ENCODE measurements at places on chromosomes 12 and 14. TPM values are rescaled to one million over a fixed set of nuclear protein-coding genes. Genes with fewer than 3 reads are reported as not detected.

DNA sequence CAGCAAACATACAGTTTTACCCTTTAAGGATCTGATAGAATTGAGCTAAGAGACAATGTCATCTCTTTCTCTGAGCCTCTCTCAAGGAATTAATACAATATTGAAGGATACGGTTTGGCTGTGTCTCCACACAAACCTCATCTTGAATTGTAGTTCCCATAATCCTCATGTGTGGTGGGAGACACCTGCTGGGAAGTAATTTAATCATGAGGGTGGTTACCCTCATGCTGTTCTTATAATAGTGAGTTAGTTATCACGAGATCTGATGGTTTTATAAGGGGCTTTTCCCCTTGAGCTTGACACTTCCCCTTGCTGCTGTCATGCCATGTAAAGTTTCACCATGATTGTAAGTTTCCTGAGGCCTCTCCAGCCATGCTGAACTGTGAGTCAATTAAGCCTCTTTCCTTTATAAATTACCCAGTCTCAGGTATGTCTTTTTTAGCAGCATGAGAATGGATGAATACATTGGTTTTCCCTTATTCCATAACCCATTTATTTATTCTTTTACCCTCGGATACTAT, 47.6 kb downstream of the TMEM30B start:
- no peak for DNase-seq

CYP46A1 gene
- total RNA-seq = 1.5 TPM

- no peak for DNase-seq
Observed at GRCh38 chr12:103929784-103930033, 501 bp upstream of the HSP90B1 start.

DNA sequence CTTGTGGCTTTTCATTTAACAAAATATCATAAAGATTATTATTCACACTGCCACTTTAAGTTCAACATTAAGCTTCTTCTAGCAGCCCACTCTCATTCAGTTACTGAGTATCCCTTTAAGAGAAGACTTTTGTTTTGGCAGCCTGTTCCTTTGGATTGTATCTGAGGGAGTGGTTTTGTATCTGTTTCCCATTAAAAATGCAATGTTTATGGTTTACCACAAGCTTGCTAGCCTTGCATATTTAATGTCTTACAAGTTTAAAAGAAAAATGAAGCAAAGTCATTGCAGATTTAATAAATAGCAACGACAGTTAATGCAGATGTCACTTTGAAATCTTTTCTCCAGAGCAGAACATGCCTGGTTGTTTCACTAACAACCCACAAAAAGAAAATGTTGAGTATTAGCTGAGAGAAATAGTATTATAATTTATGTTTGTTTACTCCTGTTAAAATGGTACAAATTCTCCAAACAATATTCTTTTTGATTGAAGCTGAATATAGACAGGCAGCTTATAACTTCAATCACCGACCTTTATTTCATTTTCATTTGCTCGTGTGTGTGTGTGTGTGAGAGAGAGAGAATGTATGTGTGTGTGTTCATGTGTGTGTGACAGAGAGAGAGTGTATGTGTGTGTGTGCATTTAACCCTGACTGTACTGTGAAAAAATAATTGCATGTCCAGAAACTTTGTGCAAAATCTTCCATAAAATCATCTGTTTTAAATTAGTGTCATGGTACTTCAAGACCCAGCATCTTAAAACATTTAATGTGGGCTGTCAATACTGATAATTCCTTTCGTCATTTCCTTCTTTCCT, 1.8 kb downstream of the DCN start:
- no peak for DNase-seq

- DNase-seq = no peak
Observed at GRCh38 chr14:28157887-28158791, 608.4 kb upstream of the FOXG1 start.

- peak; percentile 65 for DNase-seq
Observed at GRCh38 chr12:94603434-94604365, 46.7 kb downstream of the TMCC3 start.

GRCh38 chr12:3892631-3893030, 19.4 kb upstream of the PARP11 start:
- no peak for DNase-seq

- no peak for DNase-seq
Observed at GRCh38 chr12:132899033-132899432, 11.6 kb upstream of the CHFR start.

DNA sequence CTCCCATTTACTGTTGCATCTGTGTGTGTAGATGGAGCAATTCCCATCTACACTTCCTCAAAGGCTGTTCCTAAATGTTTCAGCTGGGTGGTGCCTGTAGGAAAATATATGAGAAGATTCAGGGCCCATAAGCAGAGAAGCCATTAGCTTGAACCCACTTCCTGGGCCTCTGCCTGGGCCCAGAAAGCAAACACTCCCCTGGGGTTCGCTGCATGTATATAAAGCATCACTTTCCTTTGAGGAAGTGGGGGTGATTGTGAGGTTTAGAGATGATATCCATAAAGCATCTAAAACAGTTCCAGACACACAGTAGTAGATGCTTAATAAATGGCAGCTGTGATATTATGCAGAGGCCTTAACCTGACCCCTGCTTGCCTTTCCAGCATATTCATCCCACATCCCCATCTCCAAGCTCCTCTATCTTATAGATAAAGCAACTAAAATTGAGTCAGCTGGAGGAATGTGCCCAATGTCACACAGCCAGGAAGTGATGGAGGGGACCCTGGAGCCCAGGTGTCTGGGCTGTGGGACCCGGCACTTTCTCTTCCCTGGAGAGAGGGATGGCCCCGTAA, 280.0 kb upstream of the CRY1 start:
- DNase-seq = no peak

DNA sequence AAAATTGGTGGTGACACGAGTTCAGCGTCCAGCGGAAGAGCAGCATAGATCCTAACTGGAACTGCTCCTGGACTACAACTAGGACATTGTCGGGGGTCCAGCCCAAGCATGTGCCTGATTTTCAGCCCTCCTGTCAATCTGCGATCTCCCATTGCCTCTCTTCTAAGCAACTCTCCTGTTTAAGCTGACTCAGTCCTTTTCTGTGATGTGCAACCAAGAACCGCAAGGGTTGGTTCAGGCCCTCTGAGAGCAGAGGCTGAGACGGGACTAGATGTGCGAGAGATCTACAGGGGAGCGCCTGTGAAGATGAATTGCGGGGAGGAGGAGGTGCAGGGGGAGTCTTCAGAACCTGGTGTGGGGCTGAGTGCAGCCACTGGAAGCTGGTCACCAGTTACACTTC, 3.7 kb upstream of the PAPLN start:
- DNase-seq = no peak

DNA sequence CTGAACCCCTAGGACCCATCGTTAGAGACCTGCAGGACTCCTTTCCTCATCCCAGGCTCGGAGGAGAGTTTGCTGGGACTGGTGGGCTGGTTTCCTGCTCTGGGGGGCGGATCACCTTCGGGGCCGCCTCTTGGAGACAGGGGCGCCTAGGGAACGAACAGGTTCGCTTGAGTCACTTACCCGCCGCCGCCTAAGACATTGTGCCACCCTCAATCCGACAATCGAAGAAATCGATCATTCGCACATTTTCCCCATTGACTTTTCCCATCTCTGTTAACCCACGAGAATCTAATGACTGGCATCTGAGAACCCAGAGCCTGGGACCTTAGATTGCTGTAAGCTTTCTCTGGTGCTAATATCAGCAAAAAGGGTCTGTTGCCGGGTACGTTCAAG, 322 bp downstream of the SLC39A9 start:
- no peak for DNase-seq

PLEKHH1 gene
- 2.9 TPM for total RNA-seq

- DNase-seq = no peak
Observed at GRCh38 chr14:37253905-37254304, 56.2 kb downstream of the MIPOL1 start.

- DNase-seq = no peak
Observed at GRCh38 chr14:69091006-69091405, 61.9 kb downstream of the DCAF5 start.

GRCh38 chr14:100903672-100904185, at the start of gene RTL1:
TSS of gene RTL1 (minus strand) at chr14:100903722. CDS start at chr14:100884788, 18,934 bp downstream.
- DNase-seq = no peak

CLEC4D gene
- not detected for total RNA-seq

PMCH gene
- total RNA-seq = not detected

- DNase-seq = no peak
Observed at GRCh38 chr14:69268763-69269162, 8.8 kb downstream of the GALNT16 start.

KLRK1 gene
- 0.55 TPM for total RNA-seq

LRP1-AS gene
- total RNA-seq = not detected

DNA sequence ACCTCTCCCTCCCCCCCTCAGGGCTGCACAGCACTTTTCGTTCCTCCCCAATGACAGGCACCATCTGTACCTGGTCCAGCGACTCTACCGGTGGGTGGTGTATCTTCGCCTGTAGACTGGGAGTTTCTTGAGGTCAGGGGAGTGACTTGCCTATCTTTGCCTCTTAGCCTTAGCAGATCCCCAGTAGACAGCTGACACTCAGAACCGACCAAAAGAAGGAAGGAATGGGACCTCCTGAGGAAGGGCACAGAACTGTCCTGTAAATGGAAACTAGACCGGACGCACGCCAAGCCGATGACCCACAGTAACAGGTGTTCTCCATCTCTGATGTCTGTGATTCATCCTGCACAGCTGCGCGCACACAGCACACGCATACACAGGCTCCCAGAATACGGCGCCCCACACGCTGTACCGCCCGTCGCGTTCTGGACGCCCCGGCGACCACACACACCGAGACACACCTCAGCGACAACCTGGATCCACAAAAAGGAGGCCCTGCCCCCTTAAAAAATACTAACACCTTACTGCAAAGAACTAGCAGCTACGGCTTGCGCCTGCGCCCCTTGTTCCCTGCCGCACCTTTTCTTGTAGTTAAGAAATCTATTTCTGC, 673 bp upstream of the TTC9 start:
- DNase-seq = no peak

DNA sequence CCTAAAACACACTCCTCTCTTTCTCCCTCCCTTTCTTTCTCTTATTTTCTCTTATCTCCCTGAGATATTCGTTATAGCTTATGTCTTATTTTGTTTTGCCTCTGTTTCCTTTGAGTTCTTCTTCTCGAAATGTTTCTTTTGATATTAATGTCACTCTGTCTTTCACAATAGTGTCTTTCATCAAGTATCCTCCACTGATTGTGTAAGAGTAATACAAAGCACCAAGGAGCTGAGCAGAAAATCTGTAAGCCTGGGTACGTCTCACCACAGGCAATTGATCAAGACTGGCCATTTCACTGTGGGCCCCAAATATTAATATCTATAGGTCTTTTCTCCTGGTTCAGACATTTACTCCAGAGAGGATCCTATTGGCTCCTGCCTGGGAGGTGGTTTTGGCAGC, 4.8 kb upstream of the LYZ start:
- no peak for DNase-seq

CIPC gene
- 11.8 TPM for total RNA-seq

- DNase-seq = no peak
Observed at GRCh38 chr12:40745386-40745785, 53.1 kb downstream of the CNTN1 start.

RNASE7 gene
- 0.13 TPM for total RNA-seq

GRCh38 chr12:96438330-96438729, 38.1 kb upstream of the CDK17 start:
- DNase-seq = no peak

- no peak for DNase-seq
Observed at GRCh38 chr12:68856510-68856909, 48.5 kb downstream of the MDM2 start.

DNA sequence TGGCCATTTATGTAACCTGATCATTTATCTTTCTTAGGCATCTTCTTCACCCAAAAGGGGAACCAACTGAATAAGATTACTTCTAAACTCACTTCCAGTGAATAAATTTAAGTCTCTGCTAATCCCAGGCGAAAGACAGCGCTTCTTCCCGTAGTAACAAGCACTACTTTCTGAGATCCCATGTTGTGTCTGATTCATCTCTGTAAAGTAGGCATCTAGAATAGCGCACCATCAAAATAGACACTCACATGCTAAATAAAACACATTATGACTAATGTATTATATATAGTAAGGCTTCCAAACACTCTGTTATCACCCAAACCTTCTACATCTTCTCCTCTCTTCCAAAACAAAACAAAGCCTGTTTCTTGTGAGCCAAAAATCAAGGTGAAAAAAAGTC, 15.1 kb downstream of the GTF2A1 start:
- no peak for DNase-seq

ACOT2 gene
- 141 TPM for total RNA-seq

DNA sequence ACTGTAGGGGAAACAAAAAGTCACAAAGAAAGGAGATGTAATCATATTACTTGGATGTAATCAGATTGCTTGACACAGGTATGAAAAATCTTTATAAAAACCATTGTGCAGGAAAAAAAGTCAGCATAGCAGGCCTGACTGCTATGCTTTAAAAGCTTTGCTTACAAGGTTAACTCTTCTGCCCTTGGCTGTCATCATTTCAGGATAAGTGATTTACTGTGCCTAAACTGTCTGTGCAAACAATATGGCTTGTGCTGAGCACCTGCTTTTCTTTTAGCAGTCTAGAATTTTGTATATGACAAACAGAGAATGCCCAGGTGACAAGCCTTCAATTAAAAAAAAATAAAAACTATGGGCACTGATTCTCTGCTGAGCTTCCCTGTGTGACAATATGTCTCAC, 63.8 kb upstream of the PLEKHG7 start:
- no peak for DNase-seq

GRCh38 chr12:57477710-57478681, 1.7 kb downstream of the ARHGAP9 start:
- DNase-seq = no peak

- DNase-seq = no peak
Observed at GRCh38 chr14:46902837-46903236, 251.3 kb upstream of the RPL10L start.

DNA sequence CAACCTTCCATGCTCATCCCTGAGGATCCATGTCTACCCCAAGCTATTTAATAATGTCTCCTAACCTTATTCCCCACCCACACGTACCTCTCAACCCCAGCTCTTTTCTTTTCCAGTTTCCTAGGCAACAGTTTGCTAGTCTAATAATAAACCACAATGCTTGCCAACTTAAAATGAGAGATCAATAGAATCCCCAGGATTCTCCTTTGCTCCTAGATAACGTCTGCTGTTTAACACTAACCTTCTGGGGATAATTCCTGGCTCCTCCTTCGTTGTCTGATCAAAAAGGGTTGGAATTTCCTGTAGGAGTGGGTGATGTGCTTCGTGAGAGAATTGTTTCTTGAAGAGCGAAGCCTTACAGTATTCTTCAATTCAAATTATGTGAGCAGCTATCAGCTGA, 42.2 kb upstream of the DBX2 start:
- DNase-seq = no peak

- no peak for DNase-seq
Observed at GRCh38 chr12:99093166-99093565, 448.1 kb downstream of the APAF1 start.

- no peak for DNase-seq
Observed at GRCh38 chr12:64621257-64621942, 11.1 kb downstream of the RASSF3 start.
